GM23248 (cell line): ENCODE measurements at places on chromosomes 7 and 10.

- DNase-seq = no peak
Observed at GRCh38 chr7:133827707-133828623, 299.2 kb upstream of the LRGUK start.

DNA sequence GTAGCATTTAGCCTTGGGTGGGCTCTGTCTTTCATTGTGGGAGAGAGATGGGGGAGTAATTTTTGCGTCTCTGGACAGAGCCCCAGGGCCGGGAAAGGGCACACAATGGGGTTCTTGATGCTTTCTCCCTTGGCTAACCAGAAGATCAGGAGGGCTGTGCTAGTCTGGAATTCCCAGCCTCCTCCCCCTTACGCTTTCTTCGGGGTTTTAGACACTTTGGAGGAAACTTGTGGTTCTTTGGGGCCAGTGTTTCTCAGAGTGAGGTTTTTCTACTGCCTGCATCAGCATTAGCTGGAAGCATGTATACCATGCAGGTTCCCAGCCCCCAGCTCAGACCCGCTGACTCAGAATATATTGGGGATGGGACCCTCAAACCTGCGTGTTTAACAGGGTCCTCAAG is 7.0 kb downstream of the NEURL1 start:
- no peak for DNase-seq

DNA sequence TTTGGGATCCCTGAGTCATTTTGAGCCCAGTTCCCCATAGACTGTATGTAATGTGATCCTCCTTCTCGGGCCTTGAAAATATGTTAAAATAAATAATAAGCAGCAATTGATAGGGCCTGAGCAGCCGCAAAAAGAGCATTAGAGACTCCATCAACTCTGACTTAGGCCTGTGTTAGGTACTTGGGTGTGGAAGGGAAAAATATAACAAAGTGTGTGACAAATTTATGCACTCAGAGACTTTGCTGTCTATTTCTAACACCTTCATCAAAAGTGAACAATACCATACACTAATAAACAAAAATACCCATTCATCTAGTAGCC is 31.4 kb upstream of the HABP2 start:
- no peak for DNase-seq

DNA sequence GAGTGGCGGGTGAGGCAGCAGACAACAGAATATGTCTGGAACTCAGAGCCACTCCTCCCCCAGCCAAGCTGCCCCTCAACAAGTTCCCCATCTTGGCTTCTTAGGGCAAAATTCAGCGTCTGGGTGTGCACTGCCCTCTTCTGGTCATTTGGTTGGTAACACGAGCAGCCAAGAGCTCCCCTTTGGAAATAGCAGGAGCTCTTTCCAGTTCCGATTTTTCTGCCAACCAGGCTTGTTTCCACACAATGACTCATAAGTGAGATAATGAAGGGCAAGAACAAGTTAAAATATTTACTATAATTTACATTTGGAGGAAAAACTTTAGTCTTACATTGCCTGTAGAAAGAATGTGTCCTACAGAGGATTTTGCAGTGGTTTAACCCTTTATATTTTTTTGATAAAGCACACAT is 70.5 kb downstream of the ADCYAP1R1 start:
- peak; percentile 91 for DNase-seq

DNA sequence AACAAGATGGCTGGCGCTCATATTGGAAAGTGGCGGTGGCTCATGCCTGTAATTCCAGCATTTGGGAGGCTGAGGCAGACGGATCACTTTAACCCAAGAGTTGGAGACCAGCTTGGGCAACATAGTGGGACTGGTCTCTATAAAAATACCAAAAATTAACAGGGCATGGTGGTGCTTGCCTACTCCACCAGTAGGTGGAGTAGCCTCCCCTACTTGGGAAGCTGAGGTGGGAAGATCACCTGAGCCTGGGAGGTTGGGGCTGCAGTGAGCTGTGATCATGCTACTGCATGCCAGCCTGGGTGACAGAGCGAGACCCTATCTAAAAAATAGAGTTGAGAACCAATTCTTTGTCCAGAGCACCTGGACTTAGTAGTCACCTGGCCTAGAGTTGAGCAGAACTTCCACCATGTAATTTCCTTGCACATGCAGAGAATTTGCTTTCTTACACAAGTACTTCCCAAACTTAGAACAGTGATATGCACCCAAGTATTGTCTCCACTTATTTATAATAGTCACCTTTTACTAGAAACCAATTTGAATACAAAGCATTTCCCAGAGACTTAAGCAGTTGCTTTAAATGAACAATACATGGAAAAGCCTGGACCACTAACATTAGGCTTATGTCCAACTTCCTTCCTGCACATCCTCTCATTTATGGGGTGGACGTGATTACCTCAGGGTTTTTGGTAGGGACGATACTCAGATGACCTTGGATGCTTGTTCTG is 15.9 kb downstream of the LAMB4 start:
- no peak for DNase-seq

DNA sequence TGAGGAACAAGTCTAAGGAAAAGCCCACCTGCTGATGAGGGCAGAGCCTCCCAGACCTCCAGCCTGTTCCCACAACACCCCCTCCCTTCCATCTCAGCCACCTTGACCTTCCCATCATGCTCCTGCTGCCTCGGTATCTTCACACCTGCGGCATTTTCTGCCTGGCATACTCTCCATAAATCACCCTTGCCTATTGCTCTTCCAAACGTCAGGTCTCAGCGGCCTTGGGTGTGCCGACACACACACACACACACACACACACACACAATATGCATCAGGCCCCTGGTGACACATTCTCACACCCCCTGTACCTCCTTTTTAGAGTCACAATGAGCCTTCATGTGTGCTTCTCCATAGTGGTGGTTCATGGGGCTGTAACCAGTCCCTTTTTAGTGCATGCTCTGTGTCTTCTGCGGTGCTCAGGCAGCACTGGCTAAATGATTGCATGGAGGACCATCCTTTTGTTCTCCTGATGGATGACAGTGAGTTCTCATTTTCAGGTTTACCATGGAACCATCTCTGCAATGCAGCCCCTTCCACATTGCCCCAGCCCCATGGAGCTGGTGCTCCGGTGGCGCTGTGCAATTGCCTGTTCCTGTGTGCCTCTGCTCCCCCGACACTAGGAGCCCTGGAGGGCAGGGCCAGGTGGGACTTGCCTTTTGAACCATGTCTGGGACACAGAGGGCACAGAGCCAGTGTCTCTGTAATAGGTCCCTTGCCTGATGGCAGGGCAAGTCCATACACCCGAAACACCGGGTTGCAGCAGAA is 4.5 kb downstream of the ADIRF start:
- no peak for DNase-seq

- DNase-seq = no peak
Observed at GRCh38 chr7:120927454-120928103, 23.0 kb upstream of the ING3 start.

- DNase-seq = no peak
Observed at GRCh38 chr7:115113776-115114175, 191.9 kb downstream of the MDFIC start.

- DNase-seq = no peak
Observed at GRCh38 chr7:102457352-102457924, 7.2 kb downstream of the ALKBH4 start.

DNA sequence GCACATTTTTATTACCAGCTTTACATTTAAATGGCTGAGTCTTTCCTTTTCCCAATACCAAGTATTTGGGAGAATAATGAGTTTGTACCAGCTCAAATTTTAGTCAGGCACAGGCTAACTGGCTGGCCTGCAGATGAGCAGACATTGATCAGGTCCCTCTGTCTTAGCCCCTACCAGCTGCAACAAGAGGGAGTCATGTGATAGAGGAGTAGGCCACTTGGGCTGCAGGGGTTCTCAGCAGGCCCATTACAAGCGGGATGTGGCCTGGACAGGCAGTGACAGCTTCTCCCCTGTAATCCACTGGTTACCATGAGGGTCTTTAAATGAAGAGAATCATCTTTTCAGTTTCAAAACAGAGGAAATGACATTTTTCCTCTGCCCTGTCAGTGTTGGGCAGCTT is 283.6 kb downstream of the SUGCT start:
- DNase-seq = no peak

DNA sequence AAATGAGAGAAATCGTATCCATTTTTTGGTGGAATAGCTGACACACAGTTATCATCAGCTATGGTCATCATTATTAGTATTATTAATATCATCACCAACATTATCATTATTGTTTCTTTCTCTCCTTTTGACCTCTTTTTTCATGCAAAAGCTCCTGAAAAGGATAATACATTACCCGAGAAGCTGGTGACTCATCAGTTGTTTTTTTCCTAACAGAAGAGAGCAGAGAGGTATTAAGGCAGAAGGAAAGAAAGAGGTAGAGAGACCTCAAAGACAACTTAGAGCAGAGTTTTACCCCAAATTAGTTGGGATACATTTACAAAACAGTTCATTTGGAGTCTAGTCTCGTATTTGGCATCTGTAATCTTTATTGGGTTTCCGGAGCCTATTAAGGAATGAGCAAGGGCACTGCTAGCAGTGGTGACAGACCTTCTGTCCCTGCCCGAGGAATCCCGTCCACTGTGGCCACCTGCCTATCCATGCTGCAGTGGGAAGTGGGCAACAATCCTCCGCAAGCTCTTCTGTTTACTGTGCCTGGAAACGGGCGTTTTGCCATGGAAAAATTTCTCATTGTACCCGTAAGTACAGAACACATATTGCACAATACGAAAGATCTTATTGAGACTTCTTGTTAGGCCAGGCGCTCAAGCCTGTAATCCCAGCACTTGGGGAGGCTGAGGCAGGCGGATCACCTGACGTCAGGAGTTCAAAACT is 170.0 kb upstream of the MKLN1 start:
- peak; percentile 83 for DNase-seq

DNA sequence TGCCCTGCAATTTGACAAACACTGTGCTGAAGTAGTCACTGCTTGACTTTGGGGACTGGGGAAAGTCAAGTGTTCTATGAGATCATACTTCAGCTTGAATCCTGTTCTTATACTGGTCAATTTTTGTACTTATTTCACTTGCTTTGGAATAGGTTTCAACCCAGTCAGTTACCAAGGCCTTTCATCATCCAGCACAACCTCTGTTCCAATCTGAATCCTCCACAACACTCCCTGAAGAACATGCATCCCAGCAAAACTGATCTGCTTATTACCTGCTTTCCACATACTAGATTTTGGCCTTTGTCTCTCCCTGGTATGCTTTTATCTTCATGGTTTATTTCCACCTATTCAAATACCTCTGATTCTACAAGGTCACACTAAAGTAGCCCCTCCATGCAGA is 29.5 kb downstream of the DPY19L1 start:
- no peak for DNase-seq

DNA sequence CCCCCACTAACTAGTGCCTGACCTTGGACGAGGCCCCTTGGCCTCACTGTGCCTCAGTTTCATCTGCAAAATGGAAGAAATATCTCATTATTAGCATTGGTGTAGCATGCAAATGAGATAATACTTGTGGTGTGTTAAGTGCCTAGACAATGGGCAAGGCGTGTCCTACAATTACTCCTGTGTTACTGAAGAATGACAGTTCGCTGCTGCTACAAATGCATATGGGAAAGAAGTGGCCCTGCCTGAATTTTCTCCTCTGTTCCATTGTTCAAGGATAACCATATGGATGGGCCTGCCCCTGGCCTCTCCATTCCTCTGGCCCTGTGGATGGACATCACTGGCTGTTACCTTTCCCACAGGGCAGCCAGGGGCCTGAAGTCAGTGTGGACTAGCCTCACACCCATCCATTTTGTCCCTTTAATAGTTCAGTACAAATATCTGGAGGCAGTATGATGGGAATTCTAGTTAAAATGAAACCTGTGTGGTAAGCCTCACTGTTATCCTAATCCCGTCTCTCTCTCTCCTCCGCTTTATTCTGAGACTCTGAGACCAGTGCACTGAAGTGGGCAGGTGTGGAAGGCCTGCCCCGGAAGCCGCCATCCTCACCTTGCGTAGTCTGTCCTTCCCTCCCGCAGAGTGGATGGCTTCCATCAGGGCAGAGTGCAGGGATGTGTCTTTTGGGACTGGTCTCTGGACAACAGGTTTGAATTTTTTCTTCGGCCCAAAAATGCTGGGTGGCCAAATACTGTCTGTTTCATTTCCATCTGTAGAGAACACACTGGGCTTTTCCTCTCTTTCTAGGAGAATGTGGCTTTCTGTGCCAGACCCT is 244.6 kb upstream of the GRB10 start:
- DNase-seq = no peak

DNA sequence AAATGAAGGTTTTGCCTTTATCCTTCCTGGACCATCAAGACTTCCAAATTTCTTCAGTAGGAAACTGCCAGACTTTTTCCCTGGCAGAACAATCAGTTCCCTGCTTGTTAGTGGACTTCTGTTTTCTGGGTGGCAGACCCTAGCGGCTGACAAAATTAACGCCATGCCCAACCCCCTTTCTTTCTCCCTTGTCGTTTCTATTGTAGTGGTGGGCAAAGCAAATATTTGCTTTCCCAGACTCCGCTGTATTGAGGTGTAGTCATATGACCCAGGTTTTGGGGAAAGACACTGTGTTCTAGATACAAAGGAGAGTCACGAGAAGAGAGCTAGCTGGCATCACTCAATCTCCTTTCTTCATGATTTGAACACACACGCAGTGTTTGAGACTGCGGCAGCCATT is 7.7 kb downstream of the PON2 start:
- DNase-seq = no peak

- DNase-seq = no peak
Observed at GRCh38 chr7:94351703-94352102, 43.0 kb upstream of the COL1A2 start.

GRCh38 chr7:47313564-47313963 is 268.3 kb downstream of the TNS3 start:
- no peak for DNase-seq

- no peak for DNase-seq
Observed at GRCh38 chr7:29296421-29296820, 101.8 kb downstream of the CHN2 start.

DNA sequence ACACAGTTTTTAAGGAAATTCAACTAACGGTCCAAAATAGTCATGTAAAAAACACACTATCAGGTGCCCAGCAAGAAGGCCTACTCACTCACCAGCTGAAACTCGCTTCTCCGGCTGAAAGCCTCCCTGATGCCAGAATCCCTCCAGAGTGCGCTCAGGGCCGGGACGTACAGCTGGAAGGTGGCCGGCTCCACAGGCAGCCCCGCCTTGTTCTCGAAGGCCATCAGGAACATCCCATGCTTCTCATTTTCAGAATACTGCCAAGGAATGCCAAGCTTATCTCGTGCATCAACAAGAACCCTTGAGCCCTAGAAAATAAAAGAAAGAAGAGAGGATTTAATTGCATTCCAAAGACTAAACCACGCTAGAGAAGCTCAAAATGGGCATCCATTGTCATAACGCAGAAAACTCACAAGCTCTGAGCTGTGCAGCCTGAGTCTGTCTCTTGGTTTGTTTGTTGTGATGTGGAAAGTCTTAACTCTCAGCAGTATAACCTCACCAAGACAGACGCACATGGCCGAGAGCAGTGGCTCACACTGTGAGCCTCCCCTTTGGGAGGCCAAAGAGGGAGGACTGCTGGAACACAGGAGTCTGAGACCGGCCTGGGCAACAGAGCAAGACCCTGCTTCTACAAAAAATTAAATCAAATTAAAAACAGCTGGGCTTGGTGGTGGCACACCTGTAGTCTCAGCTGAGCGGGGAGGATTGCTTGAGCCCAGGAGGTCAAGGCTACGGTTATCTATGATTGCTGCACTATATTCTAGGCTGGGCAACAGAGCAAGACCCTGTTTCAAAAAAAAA is 49.1 kb downstream of the GNA12 start:
- DNase-seq = no peak
